GM12892 (cell line): ENCODE measurements at places on chromosomes 13 and 19.

GRCh38 chr13:46134961-46135522 lies 30.2 kb upstream of the CPB2 start:
- DNase-seq: no peak

DNA sequence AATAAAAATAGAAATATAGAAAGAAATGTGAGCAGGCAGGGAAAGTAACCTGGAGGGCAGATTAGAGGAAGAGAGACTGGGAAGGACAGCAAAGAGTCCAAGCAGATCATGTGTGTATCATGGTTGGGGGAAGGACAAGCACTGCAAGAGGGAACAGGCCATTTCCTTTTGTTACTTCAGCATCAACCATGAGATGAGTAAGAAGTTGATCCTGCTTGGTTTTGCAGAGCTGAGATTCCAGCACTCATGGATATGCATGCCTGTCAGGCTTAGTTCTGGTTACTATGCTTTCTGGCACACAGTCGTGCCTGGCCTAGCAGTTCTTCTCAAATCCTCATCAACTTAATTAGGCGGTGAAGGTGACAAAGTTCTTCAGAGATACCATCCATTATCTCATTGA lies 18.1 kb downstream of the NALCN start:
- DNase-seq: no peak

DNA sequence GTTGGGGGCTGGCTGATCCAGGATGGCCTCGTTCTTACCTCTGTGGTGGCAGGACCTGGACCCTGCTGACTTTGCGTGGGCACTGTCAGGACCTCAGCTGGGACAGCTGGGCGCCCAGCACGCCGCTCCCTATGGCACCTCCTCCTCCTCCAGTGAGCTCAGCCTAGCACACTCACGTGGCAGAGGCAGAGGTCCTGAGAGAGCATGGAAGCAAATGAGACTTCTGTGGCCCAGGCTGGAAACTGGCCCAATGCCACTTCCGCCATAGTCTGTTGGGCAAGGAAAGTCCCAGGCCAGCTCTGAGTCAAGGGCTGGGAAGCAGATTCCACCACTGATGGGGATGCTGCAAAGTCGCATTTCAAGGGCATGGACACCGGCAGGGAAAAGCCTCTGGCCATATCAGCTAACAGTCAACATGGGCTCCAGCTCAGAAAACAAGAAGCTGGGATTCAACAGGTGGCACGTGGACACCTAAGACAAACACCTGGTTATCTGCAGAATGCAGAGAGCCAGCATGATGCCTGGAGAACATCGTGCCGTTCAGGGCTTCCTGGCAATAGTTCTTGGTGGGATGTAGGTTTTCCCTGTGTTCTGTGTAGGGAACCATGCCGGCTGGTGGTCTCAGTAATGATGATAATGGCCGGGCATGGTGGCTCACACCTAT lies 16.7 kb downstream of the MYBPC2 start:
- no peak for DNase-seq

DNA sequence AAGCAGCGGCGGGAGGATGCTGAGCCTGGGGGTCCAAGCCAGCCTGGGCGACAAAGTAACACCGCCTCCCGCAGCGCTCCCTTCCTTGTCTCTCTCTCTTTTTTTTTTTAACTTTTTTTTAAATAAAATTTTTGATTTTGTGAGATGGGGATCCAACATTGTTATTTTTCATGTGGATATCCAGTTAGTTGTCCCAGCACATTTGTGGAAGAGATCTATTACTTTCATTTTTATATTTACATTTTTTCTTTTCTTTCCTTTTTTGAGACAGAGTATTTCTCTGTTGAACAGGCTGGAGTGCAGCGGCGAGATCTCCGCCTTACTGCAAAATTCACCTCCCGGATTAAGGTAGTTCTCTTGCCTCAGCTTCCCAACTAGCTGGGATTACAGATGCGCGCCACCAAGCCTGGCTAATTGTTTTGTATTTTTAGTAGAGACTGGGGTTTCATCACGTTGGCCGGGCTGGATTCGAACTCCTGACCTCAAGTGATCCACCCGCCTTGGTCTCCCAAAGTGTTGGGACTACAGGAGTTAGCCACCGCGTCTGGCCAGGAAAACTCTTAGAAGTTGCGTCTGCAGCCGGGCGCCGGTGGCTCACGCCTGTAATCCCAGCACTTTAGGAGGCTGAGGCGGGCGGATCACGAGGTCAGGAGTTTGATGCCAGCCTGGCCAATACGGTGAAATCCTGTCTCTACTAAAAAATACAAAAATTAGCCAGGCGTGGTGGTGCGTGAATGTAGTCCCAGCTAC lies 19.4 kb downstream of the ZNF816 start:
- no peak for DNase-seq

- DNase-seq: no peak
These were observed 321.9 kb downstream of the FOXO1 start for GRCh38 chr13:40344270-40345148.

DNA sequence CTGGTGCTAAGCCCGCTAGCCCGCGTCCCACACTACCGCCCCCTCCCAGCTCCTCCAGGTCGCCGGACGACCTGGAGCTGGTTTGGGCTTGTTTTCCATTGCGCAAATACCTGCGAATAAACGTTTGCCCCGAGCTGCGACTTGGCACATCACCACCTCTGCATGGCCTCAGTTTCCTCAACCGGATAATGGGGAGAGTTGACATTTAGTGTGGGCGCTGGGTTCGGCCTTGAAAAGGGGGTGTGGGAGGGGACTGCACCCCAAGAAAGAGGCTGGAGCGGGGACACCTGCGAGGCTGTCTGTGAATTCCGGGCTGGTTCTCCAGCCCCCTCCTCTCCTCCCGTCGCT lies 11.0 kb upstream of the JUND start:
- no peak for DNase-seq

DNA sequence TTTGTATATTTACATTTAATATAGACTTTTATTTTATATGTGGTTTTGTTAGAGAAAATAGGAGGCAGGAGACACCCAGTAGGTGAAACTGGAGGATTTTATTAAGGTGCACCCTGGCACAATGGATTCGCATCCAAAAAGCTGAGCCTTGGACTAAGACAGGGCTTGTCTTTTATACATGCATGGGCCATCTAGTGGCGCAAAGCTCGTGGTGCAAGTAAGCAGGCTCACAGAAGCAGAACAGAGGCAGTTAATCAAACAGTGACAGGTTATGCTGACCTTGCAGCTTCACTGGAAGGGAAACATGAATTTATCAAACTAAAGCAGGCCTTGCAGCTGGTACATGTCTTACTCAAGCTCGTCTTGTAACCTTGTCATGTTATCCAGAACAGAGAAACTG lies 58.8 kb upstream of the ZNF681 start:
- DNase-seq: no peak

GRCh38 chr19:19169236-19170052 lies 619 bp downstream of the MEF2B start:
- DNase-seq: no peak

- DNase-seq: no peak
These were observed 8.5 kb upstream of the ZNF83 start for GRCh38 chr19:52646571-52647217.

- DNase-seq: no peak
These were observed 10.1 kb downstream of the TDRD3 start for GRCh38 chr13:60407095-60407494.

GRCh38 chr13:74871369-74872070 lies 610.4 kb downstream of the TBC1D4 start:
- no peak for DNase-seq

DNA sequence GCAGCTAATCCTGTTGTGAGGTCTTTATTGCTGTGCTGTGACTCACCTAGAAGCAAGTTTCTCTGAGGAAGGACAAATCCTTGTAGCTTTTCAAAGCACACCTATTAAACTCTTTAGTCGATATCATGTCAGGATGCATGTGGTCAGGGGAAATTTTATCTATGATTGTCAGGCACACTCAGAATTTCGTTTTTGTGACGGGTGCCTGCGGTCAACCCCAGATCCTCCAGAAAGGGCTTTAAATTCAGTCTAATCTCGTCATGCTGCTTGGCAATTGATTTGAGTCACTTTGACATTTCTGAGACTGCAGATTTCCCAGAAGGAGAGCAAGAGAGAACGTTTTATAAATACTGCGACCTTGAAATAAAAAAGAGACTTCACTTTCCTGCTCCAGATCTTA lies 316.9 kb downstream of the FGF9 start:
- DNase-seq: no peak

DNA sequence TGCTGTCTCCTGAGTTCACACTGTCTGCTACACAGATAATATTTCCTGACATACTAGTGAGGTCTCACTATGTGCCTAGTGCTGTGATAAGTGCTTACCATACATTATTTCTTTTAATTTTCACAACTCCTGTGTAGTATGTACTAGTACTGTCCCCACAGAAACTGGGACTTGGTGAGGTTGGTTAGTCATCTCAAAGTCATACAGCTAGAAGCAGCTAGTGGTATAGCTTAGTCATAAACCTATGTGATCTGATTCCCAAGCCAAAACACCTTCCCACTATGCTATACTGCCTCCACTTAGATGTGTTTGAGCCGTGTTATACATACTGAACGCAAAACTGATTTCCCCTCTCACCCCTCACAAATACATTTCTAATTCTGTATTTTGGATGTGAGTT lies 10.5 kb downstream of the MTMR6 start:
- no peak for DNase-seq

DNA sequence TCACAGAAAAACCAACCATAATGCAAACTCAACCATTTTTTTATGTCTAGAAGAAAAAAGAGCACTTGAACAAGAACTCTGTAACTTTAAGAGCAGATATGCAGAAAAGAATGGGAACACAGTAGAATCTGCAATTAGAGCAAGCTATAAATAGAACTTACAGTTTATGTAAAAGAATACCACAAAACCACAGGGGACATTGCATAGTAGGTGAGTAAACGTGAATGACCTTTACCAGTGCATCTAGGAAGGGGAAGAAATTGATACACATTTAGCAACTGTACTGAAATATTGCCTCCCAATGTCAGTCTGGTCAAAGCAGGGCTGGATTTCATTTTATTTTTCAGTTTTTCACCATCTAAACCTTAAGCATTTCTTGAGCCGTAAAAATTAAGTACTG lies 242.2 kb upstream of the EDNRB start:
- no peak for DNase-seq

GRCh38 chr13:95247852-95248251 lies 53.4 kb downstream of the ABCC4 start:
- DNase-seq: no peak

- no peak for DNase-seq
These were observed 422 bp upstream of the ZNF575 start for GRCh38 chr19:43532571-43532961.

DNA sequence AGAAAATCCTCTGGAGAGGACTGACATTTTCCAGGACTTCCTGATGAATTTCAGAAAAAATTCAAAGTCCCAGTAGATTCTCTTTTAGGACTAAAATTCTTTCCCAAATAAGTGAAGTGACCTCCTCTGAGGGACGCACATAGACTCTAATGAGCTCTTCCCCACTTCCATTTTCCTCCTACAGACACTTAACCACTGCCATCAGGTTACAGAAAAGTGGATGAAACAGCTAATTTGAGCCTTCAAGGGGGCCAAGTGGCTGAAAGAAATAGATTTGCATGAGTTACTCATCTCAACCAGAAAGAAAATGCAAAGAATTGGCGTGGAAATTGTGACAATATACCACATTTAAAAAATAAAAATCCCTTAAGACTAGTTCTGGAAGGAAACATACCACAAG lies 185.3 kb upstream of the EDNRB start:
- no peak for DNase-seq

DNA sequence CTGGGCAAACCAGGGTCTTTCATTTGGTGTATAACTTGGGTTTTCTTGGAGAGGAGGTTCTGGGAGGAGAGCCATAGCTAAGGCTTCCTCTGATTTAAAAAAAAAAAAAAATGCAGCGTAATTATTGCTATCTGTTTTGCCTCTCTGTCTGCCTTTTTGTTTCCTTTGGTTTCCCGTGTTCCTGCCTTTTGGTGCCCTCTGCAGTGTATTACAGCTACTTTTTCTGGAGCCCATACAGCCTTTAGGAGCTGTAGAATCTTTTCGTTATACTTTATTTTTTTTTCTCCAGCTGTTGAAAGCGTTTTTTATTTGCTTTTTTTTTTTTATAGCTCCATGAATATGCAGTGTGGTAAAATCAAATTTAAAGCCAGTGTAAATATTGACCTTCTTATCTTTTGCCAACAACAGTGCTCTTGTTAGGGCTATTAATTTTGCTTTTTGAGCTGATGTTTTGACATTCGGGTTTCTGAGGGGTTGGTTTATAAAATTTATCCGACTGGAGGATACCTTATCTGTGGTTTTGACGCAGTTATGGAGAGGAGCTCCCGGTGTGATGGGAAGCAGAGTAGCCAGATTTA lies 38.1 kb downstream of the ZNF493 start:
- DNase-seq: no peak

DNA sequence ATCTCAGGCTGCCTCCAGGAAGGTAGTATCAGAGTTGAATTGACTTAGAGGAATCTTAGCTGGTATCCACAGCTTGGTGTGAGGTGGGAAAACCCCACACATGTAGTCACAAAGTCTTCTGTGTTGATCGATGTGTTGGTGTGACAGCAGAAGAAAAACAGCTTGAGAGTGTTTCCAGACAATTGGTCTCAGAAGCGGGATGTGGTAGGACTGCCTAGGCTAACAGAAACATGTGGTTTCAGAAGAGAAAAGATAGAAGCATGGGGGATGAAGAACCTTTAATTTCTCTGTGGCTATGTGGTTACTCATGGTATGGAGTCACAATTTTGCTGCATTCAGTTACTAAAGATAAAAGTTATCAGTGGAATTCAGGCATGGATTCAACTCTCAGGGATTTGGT lies 134.7 kb upstream of the SLITRK5 start:
- DNase-seq: no peak

DNA sequence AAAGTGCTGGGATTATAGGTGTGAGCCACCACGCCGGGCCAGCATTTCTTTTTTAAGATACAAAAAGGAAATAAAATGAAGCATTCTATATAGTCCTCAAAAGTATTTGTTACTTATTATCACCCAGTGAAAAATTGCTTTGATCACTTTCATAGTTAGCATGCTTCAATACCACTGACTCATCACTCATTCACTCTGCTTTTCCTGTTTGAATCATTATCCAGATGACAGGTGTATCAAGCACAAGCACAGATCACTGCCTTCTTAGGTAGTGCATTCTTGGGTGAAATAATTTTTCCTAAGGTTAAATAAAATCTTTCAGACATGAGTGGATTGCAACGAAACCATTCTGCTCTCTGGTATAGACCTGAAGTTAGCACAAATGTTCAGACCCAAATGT lies 35.8 kb upstream of the SPART start:
- DNase-seq: no peak

DNA sequence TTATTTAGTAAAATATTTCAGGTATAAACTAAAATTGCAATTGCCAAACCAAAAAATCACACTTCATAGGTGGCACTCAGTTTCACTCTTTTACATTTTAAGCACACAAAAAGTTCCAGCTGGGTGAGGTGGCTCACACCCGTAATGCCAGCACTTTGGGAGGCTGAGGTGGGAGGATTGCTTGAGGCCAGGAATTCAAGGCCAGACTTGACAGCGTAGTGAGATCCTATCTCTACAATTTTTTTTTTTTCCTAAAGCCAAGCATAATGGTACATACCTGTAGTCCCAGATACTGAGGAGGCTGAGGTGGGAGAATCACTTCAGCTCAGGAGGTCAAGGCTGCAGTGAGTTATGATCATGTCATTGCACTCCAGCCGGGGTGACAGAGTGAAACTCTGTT lies 20.6 kb upstream of the SLC46A3 start:
- DNase-seq: no peak

GRCh38 chr19:15316498-15316897 lies 15.8 kb downstream of the BRD4 start:
- DNase-seq: no peak

GRCh38 chr13:30477346-30478195 lies 11.8 kb upstream of the HMGB1 start:
- no peak for DNase-seq

- DNase-seq: no peak
These were observed 122.4 kb upstream of the FREM2 start for GRCh38 chr13:38564256-38565150.
